ENCODE measurements at places on chromosomes 13 and 19.

DNA sequence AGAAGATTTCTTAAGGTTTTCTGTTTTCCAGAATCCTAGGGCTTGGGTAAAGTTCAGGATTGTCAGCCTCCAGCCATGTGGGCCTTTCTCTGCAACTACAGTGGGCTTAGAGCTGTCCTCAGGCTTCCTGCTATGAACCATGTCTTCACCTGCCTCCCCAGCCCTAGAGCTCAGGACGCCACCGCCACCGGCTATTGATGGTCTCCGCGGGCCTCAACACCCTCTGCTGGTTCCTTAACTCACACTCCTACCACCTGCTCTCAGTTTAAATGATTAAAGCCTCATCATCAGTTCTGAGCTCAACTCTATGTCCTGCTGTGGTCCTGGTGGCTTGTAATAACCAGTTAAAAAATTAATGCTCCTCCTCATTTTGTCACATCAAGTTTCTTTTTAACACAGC, 221.0 kb downstream of the EFNB2 start:
- no peak overlapping the region for H3K4me3 ChIP-seq
- no peak for DNase-seq
- no peak overlapping the region for H3K27ac ChIP-seq
- no peaks in the 10 kb centered on the region for H3K4me1 ChIP-seq

DNA sequence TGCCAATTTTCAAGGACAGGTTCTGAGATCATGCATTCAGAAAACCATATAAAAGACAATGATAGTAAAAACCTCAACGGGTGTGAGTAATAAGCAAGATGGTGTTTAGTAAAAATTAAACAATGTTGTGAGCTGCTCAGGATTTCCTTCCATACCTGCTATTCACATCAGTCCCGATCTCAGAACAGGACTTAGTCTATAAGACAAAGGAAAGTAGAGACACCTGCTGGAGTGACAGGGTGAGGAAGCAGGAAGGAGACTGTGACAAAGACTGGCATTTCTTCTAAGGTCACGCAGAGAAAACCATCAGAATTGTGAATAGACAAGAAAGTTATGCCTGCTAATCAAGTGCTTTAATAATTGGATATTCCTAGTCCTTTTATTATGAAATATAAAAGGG, 648.0 kb downstream of the DACH1 start:
- DNase-seq, result no peak
- no peak overlapping the region for H3K27ac ChIP-seq
- H3K4me1 ChIP-seq, result no peaks in the 10 kb centered on the region
- H3K27me3 ChIP-seq, result no peaks in the 10 kb centered on the region
- H3K4me3 ChIP-seq, result no peak overlapping the region

GRCh38 chr19:17718947-17719711, at the start of gene MAP1S:
MAP1S (plus strand) TSS chr19:17719480; CDS start chr19:17719503, 23 bp downstream.
- peaks cover 7% of the 10 kb centered on the region for H3K36me3 ChIP-seq
- peak; percentile 72 for DNase-seq
- no peaks in the 10 kb centered on the region for H3K27me3 ChIP-seq
- H3K4me3 ChIP-seq, result peak within 1 kb of the TSS; percentile 86
- peak within 1 kb of the TSS; percentile 50 for H3K27ac ChIP-seq

- H3K27ac ChIP-seq, result no peak overlapping the region
- no peaks in the 10 kb centered on the region for H3K4me1 ChIP-seq
- H3K36me3 ChIP-seq, result no peaks in the 10 kb centered on the region
- no peak overlapping the region for H3K4me3 ChIP-seq
These were observed 31.2 kb downstream of the GADD45B start for GRCh38 chr19:2507109-2507508.

DNA sequence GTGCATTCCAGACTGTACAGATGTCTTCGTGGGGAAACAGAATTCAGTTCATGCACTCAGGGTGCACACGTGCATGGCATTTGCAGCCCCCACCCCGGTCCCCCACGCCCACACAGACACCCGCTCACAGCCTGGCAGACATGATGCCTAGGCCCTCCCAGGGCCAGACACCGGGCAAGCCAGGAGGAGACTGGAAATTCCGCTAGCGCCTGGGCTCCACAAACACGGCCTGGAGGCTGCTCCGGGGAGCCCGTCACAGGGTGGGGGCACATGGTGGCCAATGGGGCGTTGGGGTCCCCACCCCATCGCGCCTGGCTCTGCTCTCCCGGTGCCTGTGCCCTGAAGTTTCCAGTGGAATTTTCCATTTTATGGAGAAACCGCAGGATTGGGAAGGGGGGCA, 3.6 kb downstream of the CILP2 start:
- no peak for DNase-seq
- H3K27me3 ChIP-seq, result peaks cover 13% of the 10 kb centered on the region
- H3K36me3 ChIP-seq, result no peaks in the 10 kb centered on the region
- peaks cover 6% of the 10 kb centered on the region for H3K4me1 ChIP-seq

- H3K36me3 ChIP-seq, result no peaks in the 10 kb centered on the region
- no peak for DNase-seq
- no peaks in the 10 kb centered on the region for H3K4me1 ChIP-seq
- no peak overlapping the region for H3K27ac ChIP-seq
These were observed 135.5 kb upstream of the RNF113B start for GRCh38 chr13:98312606-98313005.

DNA sequence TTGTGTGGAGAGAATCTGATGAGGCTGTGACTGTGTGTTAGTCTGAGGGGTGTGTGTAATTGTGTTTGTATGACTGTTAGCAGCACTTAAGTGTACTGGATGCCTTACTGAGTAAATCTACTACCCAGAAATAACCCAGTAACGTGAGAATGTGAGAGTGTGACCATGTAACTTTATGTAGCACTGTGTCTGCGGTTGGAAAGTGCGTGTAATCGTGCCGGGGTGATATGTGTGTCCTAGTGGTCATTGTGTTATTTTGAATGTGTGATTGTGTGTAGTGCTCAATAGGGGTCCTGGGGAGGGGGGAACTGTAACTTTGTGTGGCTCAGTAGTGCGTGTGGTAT, 550 bp downstream of the ZNF383 start:
- H3K4me3 ChIP-seq, result peak overlapping the region; percentile 73
- DNase-seq, result no peak
- no peaks in the 10 kb centered on the region for H3K27me3 ChIP-seq
- H3K36me3 ChIP-seq, result peaks cover 14% of the 10 kb centered on the region
- H3K27ac ChIP-seq, result peak overlapping the region; percentile 80
- peaks cover 4% of the 10 kb centered on the region for H3K4me1 ChIP-seq

DNA sequence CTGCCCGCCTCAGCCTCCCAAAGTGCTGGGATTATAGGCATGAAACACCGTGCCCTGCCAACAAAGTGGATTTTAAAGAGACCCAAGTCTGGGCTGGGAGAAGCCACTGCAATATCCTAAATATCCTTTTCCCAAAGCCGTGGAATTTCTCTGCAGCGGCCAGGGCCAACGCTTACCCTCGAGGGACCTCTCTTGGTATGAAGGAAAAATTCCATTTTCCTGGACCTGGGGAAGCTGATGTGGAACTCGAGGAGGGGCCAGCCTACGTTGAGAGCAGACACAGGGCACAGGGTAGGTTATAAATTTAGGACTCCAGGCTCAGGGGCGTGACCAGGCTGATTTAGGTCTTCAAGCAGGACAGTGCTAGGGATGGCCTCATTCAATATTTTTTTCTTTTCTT, 17.7 kb upstream of the UPF1 start:
- no peak overlapping the region for H3K4me3 ChIP-seq
- no peaks in the 10 kb centered on the region for H3K36me3 ChIP-seq
- no peak overlapping the region for H3K27ac ChIP-seq
- no peak for DNase-seq
- H3K27me3 ChIP-seq, result no peaks in the 10 kb centered on the region
- H3K4me1 ChIP-seq, result peaks cover 1% of the 10 kb centered on the region

DNA sequence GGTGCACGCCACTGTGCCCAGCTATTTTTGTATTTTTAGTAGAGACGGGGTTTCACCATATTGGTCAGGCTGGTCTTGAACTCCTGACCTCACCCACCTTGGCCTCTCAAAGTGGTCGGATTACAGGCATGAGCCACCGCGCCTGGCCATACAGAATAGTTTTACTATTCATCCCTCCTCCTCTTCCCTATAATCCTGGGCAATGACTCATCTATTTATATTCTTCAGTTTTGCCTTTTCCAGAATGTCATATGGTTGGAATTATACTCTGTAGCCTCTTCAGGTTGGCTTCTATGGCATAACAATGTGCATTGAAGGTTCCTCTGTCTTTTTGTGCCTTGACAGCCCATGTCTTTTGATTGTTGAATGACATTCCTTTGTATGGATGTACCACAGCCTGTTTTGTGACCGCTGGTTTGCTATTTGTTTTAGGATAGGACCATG, 22.2 kb upstream of the LRP3 start:
- peaks cover 7% of the 10 kb centered on the region for H3K4me1 ChIP-seq
- H3K4me3 ChIP-seq, result no peak overlapping the region
- no peaks in the 10 kb centered on the region for H3K36me3 ChIP-seq

DNA sequence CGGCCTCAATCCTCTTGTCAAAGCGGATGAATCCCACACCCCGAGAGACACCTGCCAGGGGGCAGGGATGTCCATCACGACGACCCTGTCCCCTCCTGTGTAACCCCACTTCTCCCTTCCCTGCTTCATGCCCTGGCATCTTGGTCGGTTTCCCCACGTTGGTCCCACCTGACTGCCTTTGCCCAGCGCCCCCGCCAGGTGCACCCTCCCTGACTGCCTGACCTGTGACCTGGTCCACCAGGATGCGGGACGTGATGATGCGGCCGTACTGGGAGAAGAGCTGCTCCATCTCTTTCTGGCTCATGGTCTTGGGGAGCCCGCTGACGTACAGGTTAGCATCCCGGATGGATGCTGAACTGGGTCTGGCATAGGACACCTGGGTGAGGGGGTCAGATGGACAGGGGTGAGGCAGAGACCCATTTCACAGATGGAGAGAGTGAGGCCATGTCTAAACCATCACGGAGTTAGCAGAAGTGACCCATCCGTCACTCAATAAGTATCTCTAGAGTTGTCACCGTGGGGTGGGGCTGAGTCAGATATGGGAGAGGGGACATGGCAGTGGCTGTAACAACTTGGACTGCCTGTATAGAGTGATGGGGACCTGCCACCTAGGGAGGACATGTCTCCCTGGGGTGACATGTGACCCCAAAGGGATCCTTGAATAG, 22.5 kb downstream of the ELAVL3 start:
- no peak for DNase-seq
- no peaks in the 10 kb centered on the region for H3K36me3 ChIP-seq
- H3K4me1 ChIP-seq, result no peaks in the 10 kb centered on the region
- no peak overlapping the region for H3K4me3 ChIP-seq
- no peaks in the 10 kb centered on the region for H3K27me3 ChIP-seq

Data from ascending aorta (tissue), 2 donors.